ENCODE measurements at places on chromosomes 5 and 9.

GRCh38 chr9:70856411-70856810 lies 265.0 kb downstream of the TRPM3 start:
- no peak for DNase-seq

- DNase-seq: peak; percentile 92
These were observed 10.3 kb upstream of the DOCK2 start for GRCh38 chr5:169626779-169627178.

GRCh38 chr9:109251080-109251775 lies 69.6 kb downstream of the EPB41L4B start:
- DNase-seq: no peak

DNA sequence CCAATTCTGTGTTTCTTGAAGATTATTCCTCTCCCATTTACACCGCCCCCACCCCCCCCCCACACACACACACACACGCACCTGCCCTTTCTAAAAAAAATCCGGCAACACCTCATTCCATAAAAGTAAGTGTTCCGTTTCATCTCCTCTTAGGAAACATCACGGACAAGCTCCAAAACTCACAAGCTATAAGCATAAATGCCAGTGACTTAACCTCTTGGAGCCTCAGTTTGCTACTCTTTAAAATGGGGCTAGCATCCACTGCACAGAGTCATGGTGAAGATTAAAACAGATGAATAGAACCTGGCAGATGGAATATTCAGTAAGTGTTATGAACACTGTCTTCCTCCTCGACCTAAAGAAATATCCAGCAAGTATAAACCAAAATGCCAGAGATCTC lies 70.5 kb downstream of the PCDH1 start:
- DNase-seq: no peak

DNA sequence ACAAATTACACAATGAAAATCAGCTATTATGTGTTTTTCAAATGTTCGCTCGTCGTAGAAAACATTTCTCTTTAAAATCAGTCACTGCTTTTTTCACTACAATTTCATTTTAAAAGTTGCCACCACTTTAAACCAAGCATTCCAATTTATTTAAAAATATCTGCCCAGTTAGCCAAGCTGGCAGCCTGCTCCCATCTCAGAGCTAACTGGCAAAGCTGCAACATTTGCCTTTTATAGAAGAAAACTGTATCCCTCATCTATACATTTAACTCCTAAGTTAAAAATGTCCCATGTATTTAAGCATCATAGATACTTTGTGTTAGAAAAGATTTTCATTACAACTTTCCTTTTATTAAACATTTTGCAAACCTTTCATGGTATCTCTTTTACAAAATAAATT lies 294.9 kb upstream of the ADAMTS16 start:
- no peak for DNase-seq

DNA sequence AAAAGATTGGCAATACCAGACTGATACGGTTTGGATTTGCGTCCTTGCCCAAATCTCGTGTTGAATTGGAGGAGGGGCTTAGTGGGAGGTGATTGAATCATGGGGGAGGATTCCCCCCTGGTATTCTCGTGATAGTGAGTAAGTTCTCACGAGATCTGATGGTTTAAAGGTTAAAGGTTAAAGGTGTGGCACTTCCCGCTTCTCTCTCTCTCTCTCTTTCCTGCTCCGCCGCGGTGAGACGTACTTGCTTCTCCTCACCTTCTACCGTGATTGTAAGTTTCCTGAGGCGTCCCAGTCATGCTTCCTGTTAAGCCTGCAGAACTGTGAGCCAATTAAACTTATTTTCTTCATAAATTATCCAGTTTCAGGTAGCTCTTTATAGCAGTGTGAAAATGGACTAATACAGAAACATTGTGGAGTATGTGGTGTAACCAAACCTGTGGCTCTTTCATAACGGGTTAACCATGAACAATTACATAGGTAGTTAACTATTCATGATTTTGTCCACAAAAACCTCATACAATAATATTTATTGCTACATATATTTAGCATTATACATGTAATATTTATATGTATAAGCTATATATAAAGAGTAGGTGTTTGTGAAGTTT lies 107.5 kb downstream of the ANXA1 start:
- no peak for DNase-seq

DNA sequence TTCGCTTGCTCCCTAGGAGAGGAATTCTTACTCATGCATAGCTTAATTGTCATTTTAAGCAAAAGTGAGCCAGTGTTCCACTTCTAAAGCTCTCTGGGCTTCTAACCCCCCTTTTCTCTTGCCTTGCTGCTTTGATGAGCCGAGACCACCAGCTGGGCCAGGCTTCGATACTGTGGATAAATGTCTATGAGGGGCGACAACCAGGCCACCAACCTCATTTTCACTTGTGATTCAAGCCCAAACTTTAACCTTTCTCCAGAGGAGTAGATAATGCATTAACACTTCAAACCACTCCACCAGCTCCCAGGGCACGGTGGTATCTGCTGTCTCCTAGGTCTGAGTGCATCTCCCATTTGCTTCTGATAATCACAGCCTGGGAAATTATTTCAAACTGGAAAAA lies 205.6 kb downstream of the PSAT1 start:
- DNase-seq: no peak
